NCI-H1417 (cell line): ENCODE measurements at places on chromosomes 16 and 17.

DNA sequence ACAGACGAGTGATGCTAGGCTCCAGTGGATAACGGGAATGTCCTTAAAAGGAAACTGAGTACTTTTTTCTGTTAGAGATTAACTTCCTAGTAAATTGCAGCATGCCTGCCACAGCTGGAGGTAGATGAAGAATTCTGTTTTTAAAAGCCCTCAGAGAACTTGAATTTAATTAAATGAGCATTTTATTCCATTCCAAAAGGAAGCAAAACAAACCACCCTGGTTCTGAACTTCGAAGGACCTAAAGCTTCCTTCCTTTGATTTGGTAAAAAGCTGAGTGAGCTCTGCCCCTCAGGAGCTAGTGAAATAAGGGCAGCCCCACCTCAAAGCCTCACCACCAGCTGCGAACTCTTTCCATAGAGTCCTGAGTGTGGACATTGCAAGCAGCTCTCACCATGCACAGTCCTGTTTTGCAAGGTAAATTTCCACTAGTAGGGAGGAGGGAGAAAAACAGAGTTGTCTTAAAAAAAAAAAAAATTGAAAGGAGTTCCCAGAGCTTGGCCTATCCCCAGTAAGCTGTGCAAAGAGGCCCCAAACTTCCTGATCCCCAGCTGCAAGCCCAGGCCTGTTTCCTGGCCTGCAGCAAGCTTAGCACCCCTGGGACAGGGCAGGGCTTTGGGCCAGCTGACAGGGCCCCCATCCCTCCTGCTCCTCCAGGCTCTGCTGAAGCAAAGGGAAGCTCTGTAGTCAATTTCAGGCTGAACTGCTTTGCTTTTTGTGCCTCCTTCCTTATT, 11.2 kb downstream of the CHD9NB start:
- DNase-seq = no peak

GRCh38 chr16:57952909-57953308, 18.0 kb downstream of the CNGB1 start:
- no peak for DNase-seq

DNA sequence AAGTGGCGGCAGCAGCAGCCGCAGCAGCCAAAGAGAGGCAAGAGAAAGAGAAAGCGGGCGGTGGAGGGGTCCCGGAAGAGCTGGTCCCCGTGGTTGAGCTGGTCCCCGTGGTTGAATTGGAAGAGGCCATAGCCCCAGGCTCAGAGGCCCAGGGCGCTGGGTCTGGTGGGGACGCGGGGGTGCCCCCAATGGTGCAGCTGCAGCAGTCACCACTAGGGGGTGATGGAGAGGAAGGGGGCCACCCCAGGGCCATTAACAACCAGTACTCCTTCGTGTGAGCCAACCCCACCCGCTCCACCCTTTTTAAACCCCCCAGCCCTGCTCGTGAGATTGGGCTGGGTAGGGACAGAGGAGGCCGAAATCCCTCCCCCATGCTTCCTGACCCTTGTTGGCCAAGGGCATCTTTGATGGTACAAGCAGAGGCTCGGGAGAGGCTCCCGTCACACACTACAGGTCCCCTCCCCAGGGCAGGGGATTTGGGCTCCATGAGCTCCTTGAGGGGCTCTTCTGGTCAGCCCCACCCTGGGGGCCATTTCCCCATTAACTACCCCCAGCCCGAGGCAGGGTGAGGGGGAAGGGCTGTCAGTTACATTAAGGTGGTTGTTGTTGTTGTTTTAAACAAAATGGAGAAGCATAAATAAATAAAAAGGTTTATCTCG, 4.6 kb upstream of the ATP2A1 start:
- peak; percentile 2 for DNase-seq

DNA sequence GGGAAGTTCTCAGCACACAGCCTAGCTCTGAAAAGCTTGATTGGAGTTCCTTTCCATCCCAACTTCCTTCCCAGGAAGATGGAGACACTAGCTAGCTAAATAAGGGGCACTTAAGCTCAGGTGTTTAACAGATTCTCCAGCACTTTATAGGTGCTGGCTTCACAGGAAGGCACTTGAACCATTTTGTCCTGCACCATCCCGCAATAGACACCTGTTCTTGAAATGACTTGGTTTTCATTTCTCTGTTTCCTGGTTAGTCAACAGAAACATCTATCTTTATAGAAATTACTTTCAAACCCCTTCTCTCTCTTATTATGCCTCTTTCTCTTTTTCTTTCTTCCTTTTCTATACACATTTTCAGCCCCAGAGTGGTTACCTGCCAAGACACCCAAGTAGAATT, 409.9 kb upstream of the ZFHX3 start:
- DNase-seq = no peak

- DNase-seq = no peak
Observed at GRCh38 chr17:73690676-73691075, 46.4 kb upstream of the SDK2 start.

DNA sequence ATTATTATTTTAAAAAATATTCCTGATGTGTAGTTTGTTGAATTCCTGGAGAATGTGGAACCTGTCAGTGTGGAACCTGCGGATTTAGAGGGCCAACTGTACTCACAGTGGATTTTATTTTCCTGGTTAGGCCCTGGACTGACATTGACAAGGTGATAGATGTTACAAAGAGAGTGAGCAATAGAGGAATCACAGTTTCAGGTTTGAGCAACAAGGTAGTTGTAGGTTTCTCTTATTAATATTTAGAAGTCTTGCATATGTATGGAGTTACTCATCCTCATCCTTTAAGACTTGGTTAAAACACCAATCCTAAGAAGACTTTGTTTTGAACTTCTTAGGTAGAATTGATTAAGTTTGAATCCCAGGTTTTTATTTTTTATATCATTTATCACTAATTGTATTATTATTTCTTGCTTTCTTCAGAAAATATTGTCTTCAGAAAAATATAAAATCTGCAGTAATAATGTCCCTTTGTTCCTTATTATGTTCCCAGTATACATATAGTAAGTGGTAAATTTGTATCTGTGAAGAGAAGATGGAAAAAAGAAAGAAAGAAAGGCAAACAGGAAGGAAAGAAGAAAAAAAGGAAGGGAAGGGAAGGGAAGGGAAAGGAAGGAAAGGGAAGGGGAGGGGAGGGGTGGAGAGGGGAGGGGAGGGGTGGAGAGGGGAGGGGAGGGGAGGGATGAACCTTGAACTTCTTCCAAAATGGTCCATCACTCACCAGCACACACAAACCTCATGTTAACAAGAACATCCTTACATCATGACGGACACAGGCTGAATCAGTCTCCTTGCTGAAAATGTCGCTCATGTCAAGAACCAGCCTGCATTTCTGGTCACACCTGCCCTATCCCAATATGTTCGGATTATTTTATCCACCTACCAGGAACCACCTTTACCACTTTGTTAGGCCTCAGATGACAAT, 867.2 kb downstream of the CDH11 start:
- DNase-seq = no peak

DNA sequence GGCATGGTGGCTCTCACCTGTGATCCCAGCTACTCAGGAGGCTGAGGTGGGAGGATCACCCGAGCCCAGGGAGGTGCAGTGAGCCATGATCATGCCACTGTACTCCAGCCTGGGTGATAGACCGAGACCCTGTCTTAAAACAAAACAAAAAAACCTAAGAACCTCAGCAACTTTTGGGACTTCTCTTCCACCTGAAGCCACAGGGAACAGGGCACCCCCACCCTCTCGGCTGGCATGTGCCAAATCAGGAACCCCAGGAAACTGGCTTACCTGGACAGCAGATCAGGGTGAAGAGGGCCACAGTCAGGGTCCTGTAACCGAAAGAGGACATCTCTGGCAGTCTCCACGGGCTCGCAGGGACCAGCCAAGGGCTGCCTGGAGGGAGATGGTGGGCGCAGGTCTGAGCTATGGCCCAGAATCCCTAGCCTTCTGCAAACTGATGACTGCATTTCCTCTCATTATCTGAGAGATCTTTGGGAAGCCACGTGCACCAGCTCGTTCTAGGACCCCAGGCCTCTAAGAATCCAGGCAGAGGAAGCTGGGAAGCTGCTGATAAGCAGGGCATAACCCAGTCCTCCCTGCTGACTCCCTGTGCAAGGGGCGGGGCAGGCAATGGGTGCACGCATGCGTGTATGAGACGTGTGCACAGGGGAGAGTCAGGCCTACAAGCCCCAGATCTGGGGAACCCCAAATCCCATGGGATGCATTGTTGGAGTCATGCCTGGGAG, 8.4 kb downstream of the PRR29 start:
- no peak for DNase-seq

DNA sequence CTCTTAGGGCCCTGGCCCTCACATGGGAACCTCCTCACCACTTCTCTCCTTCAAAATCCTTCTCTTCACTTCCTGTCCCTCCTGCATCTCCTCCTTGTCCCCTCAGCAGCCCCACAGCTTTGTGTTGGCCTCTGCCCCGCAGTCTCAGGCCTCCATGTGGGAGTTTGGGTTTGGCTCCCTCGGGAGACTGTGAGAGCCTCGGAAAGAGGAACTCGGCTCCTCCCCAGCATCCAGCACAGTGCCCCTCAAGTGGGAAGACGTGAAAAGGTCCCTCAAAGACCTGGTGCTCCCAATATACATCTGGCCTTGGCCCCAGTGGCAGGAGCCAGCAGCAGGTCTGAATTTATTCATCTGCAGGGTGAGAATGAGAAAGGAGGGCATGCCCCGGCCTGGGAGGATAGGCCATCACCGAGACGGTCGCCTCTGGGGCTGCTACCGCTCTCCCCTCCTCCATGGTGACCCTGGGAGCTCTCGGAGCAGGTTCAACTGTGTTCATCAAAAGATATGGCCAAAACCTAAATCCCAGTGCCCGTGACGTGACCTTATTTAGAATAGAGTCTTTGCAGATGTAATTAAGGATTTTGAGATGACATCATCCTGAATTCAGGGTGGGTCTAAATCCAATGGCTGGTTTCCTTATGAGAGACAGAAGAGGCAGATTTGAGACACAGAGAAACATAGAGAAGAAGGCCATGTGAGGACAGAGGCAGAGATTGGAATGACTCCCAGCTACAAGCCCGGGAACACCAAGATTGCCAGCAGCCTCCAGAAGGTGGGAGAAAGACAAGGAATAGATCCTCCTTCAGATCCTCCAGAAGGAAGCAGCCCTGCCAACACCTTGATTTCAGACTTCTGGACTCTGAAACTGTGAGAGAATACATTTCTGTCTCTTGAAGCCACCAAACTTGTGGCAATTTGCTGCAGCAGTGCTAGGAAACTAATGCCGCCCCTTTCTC, 135.1 kb downstream of the MRM1 start:
- no peak for DNase-seq

DNA sequence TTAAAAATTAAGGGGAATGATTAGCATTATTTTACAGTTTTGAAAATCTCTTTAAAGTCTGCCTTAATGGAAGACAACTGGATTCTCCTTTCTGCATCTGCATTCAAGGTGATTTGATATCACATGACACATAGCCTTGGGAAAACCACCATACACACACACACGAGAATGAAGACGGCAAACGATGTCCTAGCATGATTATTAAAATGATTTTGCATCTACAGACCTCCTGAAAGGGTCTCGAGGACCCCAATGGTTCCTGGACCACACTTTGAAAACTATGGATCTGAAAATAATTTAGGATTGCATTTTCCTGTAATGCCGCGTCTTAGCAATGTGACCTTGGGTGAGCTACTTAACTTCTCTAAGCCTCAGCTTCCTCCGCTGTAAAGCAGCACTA, 11.8 kb upstream of the CHST4 start:
- no peak for DNase-seq

GRCh38 chr16:4114257-4115208, 1.7 kb downstream of the ADCY9 start:
- DNase-seq = no peak

DNA sequence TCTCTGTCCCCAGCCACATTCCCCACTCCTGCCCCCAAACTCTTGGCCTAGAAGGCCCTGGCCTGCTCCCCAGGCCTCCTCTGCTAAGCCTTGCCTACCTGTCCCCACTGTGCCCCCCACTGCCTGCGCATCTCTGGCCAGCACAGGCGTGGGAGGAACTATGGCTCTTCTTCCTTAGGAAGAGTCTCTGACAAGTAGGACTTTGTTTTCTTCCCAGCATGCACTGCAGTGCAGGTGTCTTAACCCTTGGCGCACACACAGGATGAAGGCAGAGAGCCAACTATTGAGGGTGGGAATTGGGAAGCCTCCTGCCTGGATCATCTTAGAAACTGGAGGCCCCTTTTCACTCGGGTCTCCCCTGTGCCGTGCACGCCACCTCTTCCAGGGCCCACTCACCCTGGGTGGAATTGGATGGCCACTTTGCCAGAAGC, 3.6 kb downstream of the AMDHD2 start:
- no peak for DNase-seq

DNA sequence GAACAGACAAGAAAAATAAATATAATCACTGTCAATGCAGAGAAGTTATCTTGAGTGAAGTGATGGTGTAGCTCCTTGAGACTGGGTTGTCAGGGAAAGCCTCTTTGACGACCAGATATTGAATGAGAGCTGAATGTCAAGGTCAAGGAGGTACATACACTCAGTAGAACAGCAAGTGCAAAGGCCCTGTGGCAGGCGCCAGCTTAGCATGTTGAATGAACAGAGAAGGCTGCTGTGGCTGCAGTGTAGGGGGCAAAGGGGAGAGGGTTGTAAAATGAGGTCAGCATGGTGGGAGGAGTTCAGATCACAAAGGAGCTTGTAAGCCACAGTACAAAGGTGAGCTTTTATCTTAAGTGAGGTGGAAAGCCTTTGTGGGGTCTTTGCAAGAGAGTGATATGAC, 111.5 kb downstream of the ZFHX3 start:
- DNase-seq = no peak

DNA sequence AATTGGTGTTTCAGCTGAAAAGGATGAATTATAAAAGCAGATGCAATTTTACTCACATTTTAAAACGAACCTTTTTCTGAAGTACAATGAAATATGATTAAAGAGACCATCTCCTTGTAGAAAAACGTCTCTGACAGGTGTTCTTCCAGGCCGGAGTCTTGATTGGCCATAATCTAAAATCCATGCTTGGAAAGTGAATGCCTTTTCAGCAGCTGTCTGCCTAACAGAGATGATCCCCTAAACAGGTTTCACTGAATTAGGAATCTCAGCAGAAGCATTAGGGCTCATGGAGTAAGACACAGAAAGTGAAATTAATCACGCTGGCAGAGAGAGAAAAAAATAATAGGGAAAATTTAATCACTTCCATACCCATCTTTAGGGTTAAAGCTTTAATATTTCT, 39.3 kb upstream of the IRX5 start:
- no peak for DNase-seq
